Urinary bladder (tissue), 4 donors: ENCODE measurements at places on chromosomes 4 and X. TPM values are rescaled to one million over a fixed set of nuclear protein-coding genes. Genes with fewer than 3 reads are reported as not detected.

DNA sequence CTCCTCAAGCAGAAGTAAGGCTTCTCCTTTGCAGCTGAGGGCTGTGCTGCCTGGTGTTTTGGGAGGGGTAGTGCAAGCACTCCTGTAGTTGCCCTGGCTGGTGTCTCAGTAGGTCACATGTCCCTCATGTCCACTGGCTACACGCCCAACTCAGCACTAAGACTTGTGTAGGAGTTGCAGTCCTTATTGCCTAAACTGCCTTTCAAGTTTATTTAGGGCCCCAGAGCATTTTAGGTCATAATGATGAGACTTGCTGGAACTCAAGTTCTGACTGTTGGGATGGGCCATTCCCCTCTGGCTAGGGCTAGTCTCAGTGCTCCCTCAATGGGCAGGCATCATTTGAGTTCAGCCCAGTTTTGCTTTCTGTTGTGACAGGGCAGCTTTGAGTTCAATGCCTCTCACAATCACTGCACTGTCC is 44.1 kb downstream of the PPM1K start:
- no peak for DNase-seq

- no peak for DNase-seq
Measured at GRCh38 chr4:87967193-87967592, 8.3 kb upstream of the SPP1 start.

- DNase-seq: no peak
Measured at GRCh38 chrX:153960077-153960476, 11.5 kb downstream of the HCFC1 start.

The NLRP2B gene
- total RNA-seq: not detected

The GASK1B gene
- total RNA-seq: 155 TPM
